ENCODE measurements at places on chromosomes 2 and 18.

DNA sequence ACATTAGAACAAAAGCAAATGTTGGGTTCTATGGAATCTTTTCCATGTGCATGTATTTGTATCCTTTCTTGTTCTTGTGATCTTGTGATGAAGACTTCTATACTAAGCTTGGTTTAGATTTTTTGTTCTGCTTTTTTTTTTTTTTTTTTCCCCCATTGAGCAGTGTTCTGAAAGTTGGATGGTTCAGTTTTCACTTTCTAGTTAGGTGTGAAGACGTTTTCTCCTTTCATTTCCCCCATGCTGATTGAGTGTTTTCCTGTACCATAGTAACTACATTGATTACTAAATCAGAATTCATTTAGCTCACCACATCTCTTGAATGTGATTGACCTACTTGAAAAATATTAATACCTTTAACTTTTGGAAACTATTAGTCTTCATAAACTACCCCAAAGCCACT lies 34.1 kb downstream of the NOP58 start:
- no peak for DNase-seq

DNA sequence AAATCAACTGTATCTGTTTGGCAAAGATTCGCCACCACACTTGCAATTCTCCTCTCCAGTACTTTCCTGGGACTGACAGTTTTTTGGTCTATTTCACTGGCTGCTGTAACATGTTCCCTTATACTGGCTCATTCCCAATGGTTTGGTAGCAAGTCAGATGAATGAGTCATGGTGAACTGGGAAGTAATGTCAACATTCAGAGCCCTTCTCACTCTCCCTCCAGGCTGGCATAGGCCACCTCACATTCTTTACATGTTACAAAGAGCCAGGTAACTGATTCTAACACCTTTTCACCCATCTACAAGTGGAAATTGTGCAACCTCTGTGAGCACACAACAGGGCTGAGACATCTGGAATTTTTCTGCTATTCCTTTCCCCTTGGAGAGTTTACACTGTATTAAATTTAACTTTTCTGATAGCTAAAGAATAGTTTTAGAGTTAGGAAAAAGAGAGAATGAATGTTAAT lies 111.3 kb upstream of the TLK1 start:
- DNase-seq = no peak

GRCh38 chr2:98713332-98714015 lies 17.5 kb downstream of the MGAT4A start:
- DNase-seq = no peak

DNA sequence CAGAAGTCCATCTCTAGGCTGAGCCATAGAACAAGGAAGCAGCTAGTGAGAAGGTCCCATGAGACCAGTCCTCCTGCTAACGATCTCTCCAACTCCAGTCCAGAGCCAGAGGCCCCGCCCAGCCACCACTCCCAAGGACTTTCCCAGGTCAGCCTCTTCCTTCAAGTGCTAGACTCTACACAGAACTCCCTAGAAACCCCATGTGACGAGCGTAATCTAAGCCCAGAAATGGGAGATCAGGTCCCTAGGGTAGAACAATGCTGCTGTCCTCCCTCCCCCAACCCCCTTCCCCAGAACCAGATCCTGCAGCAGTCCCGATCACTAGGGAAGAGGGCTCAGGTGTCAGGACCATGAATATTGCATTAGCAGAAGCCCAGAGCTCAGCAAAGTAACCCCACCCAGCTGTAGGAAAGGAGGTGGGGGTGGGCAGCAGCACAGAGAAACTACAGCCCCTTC lies 6.9 kb downstream of the DCTN1 start:
- no peak for DNase-seq

All from CD4-positive, alpha-beta T cell treated with Interferon alpha-2 for 1 hour (primary cell).